Stomach (tissue), 19 donors: ENCODE measurements at places on chromosomes 3 and 15. TPM values are rescaled to one million over a fixed set of nuclear protein-coding genes. Genes with fewer than 3 reads are reported as not detected.

GRCh38 chr3:85427467-85427866 lies 468.7 kb downstream of the CADM2 start:
- H3K27me3 ChIP-seq = no peaks in the 10 kb centered on the region
- H3K4me1 ChIP-seq = no peaks in the 10 kb centered on the region
- H3K4me3 ChIP-seq = no peak overlapping the region
- no peaks in the 10 kb centered on the region for H3K36me3 ChIP-seq

DNA sequence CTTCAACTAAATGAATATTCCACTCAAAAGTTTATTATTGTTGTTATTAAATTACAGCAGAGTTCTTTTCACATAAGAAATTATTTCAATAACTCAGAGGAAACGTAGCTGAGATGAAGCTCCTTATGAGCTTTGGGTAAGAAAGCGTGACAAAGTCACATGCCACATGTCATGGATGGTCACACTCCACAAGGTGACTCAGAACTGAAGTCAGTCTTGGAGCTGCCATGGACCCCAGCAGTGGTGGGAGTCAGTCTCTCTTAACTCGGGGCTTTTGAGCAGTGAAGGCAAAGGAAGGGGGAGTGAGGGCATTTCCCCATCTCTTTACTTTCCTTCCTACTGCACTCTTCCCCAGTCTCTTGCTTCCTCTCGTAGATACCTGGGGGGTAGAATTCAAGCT lies 87.5 kb upstream of the FAM3D start:
- H3K4me3 ChIP-seq = no peak overlapping the region
- H3K36me3 ChIP-seq = no peaks in the 10 kb centered on the region
- no peaks in the 10 kb centered on the region for H3K27me3 ChIP-seq
- H3K4me1 ChIP-seq = no peaks in the 10 kb centered on the region
- DNase-seq = no peak

DNA sequence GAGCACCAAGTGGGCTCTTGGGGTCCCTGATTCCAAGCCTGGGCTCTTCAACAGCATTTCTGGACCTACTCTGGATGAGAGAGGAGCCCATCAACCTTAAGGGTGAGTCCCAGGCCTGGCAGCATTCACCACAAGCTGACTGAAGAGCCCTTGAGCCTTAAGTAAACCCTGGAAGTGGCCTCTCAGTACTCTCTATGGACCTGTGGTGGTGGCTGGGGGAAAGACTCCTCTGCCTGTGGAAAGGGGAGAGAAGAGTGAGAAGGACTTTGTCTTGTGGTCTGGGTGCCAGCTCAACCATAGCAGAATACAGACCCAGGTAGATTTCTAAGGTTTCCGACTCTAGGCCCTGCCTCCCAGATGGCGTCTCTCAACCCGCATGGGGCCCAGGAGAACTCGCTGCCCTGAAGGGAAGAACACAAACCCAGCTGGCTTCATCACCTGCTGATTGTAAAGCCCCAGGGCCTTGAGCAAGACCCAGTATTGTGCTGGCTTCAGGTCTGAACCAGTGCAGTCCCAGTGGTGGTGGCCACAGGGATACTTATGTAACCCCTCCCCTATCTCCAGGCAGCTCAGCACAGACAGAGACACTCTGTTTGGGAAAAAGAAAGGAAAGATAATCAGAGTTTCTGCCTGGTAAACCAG lies 71.4 kb downstream of the TFDP2 start:
- H3K36me3 ChIP-seq = no peaks in the 10 kb centered on the region
- H3K27ac ChIP-seq = no peak overlapping the region
- H3K4me3 ChIP-seq = no peak overlapping the region
- H3K4me1 ChIP-seq = no peaks in the 10 kb centered on the region
- H3K27me3 ChIP-seq = no peaks in the 10 kb centered on the region
- no peak for DNase-seq

- no peak overlapping the region for H3K4me3 ChIP-seq
- no peaks in the 10 kb centered on the region for H3K36me3 ChIP-seq
- H3K4me1 ChIP-seq = no peaks in the 10 kb centered on the region
- H3K27ac ChIP-seq = no peak overlapping the region
- no peaks in the 10 kb centered on the region for H3K27me3 ChIP-seq
These were observed 116.7 kb downstream of the NR1I2 start for GRCh38 chr3:119898478-119899191.

GRCh38 chr3:170484869-170485268 lies 66.2 kb downstream of the CLDN11 start:
- no peaks in the 10 kb centered on the region for H3K4me1 ChIP-seq
- no peak overlapping the region for H3K4me3 ChIP-seq
- no peak overlapping the region for H3K27ac ChIP-seq

DNA sequence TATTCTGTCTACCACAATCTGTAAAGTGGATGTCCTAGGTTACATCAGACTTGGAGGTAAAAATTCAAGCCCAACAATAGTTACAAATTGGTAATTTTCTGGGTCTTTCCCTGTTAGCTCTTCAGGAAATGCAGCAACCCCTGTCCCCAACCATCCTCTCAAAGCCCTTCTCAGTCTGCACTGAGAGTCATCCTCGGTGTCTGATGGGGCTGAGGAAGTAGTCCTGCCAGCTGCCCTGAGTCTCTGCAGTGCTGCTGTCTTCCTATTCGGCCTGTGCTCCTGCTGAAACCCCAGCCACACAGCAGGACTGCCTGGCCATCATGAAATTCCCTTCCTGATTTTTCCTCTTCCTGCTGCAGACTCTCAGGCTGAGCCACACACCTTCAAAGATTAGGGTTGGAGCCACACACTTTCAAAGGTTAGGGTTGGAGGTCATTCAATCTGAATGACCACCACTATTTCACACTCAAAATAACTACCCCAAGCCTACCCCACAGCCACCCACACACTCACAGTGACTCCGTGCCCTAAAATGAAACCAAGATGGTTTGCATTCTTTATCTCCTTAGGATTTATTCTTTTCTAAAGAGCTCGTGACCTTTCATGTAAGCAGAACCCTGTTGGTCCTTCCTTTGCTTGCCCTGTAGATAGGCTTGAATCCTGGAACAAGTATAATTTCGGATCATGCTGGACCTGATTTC lies 17.6 kb downstream of the TRIM42 start:
- H3K4me1 ChIP-seq = no peaks in the 10 kb centered on the region
- H3K36me3 ChIP-seq = no peaks in the 10 kb centered on the region
- H3K27ac ChIP-seq = no peak overlapping the region
- no peak overlapping the region for H3K4me3 ChIP-seq
- H3K27me3 ChIP-seq = no peaks in the 10 kb centered on the region

DNA sequence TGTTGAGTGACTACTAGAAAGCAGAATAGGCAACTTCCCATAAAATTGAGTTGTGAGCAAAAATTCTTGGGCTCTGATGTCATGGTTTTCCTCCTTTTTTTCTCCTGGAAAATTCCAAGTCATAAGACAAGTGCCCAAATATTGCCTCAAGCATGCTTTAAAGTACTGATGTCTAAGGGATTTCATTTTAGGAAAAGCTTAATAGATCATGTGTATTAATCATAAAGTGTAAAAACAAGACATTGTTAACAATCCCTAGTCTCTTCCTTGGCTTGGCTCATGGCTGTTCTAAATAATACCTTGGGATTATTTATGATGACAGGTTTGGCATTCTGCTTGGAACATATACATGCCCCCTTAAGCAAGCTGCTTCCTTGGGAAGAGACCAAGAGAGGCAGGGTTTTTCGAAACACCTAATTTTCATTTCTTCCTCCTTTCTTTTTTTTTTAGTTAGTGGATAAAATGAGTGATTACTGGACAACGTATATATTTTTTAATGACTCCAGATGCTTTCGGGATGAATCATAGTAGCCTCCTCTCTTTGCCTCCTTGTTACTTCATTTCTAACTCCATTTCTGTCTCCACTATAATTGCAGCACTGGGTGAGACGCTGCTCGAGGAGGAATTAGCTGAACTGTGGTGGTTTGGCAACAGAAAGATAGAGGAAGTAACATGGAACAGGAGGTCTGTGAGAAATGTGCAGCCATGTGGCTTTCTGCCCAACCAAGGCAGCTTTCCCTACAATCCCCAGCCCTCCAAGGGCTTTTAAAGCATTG lies 104.9 kb downstream of the TPRG1 start:
- H3K4me1 ChIP-seq = no peaks in the 10 kb centered on the region
- DNase-seq = peak; percentile 48
- H3K4me3 ChIP-seq = no peak overlapping the region
- H3K27ac ChIP-seq = no peak overlapping the region
- no peaks in the 10 kb centered on the region for H3K36me3 ChIP-seq

DNA sequence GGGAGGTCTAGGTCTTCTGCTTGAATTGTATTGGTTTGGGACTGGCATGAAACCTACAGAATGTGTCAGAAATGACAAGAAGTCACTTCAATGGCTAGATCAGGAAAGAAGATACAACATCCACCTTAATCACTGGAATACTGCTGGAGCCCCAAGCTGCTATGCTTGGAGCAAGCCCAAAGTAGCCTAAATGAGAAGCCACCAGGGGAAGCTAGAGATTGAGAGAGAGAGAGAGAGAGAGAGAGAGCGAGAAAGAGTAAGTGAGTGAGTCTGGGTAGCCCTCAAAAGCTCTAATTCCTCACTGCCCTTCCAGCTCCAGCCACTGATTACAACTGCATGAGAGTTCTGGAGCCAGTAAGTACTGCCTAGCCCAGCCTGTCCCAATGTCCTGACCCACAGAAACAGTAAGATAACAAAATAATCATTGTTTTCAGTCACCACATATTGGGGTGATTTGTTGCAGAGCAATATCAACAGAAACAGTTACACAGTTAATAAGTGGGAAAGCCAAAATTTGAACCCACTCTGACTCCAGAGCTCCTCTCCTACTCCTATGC lies 529.2 kb upstream of the GOLIM4 start:
- no peaks in the 10 kb centered on the region for H3K36me3 ChIP-seq
- H3K27ac ChIP-seq = no peak overlapping the region
- no peaks in the 10 kb centered on the region for H3K4me1 ChIP-seq
- no peaks in the 10 kb centered on the region for H3K27me3 ChIP-seq
- no peak for DNase-seq

DNA sequence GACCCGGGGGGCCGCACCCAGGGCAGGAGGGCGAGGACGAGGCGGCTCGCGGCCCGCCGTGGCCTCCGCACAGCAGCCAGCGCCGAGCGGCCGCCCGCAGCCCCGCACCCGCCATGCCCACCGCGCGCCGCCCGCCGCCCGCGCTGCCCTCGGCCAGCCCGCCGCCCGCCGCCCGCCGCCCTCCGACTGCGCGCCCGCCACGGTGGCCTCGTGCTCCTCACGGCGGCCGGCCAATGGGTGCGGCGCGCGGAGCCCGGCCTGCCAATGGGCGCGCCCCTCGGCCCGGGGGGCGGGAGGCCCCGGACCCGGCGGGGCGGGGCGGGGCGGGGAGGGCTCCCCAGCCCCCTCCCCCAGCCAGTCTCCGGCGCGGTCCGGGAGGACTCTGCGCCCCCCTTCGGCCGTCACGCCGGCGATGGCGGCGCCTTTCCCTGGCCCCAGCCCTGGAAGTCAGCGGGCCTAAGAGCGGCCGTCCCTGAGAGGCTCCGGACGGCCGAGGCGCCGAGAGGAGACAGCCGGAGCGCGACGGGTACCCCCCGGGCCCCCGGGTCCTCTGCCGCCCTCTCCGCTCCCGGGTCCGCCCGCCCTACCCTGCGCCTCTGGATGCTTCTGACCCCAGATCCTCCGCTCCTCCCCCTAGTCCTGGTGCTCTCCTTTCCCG lies at the start of gene NT5DC2:
Gene NT5DC2, minus strand, starts transcription at position 235 of the 658 bp plus-strand sequence. Its CDS starts 120 bp downstream, at position 115.
- H3K4me3 ChIP-seq = peak within 1 kb of the TSS; percentile 65
- H3K4me1 ChIP-seq = peaks cover 54% of the 10 kb centered on the region
- peaks cover 3% of the 10 kb centered on the region for H3K36me3 ChIP-seq
- peak within 1 kb of the TSS; percentile 29 for H3K27ac ChIP-seq
- H3K27me3 ChIP-seq = peaks cover 13% of the 10 kb centered on the region

DNA sequence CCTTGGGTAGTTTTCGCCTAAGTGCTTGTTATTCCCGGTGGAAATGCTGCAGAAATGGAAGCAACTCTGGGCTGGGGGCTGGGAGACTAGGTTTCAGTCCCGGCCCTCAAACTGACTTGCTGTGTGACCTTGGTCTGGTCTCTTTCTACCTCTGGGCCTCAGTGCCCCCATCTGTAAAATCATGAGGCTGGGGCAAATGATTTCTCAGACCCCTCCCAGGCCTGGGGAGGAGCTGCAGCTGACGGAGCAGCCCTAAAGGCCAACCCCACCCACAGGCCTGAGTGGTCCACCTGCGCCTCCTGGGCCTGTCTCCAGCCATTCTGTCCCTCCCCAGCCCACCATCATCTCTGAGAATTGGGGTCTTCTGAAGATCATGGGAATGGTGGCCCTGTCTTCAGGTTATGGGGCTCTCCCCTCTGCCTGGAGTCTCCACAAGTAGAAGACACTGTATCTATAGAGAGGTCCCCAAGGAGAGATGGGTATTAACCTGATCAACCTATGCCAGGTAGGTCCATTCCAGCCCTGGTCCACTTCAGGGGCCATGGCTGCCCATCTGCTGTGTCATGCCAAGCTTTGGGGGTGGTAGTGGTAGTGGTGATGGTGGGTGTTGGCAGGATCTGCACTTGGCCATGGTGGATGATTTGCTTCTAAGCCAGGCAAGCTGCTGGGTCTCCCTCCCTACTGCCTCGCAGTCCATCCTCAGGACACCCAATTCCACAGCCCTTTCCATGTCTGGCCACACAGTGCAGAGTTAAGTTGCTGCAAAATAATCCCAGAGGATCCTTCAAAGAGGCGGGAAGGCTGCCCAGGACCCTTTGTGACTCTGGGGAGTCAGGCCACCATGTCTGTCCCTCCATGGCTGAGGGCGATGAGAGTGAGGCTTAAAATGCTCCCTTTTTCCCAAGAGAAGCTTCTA lies 46.0 kb downstream of the ITGA11 start:
- H3K4me1 ChIP-seq = peaks cover 7% of the 10 kb centered on the region
- H3K27ac ChIP-seq = no peak overlapping the region
- H3K36me3 ChIP-seq = no peaks in the 10 kb centered on the region
- no peaks in the 10 kb centered on the region for H3K27me3 ChIP-seq
- DNase-seq = peak; percentile 5
- no peak overlapping the region for H3K4me3 ChIP-seq

DNA sequence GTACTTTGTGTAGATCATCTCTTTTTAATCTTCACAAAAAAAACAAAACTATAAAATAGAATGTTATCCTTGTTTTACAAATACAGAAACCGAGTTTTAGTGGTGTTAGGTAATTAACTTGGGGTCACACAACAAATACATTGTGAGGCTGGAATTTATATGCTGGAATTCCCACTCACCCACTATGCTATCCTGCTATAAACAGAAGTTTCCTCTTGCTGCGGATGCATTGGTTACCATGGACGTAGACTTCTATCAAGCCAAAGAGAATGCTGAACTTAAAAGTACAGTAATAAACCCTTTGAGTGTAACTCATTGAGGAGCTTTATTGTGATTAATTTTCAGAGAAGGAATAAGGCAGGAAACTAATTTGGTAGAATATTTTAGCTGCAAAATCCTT lies 9.2 kb downstream of the SNAP23 start:
- H3K27me3 ChIP-seq = no peaks in the 10 kb centered on the region
- DNase-seq = no peak
- H3K4me3 ChIP-seq = no peak overlapping the region
- H3K4me1 ChIP-seq = peaks cover 60% of the 10 kb centered on the region
- no peak overlapping the region for H3K27ac ChIP-seq

- H3K4me3 ChIP-seq = no peak overlapping the region
- H3K36me3 ChIP-seq = no peaks in the 10 kb centered on the region
- H3K27ac ChIP-seq = peak overlapping the region; percentile 32
- peak; percentile 52 for DNase-seq
These were observed 64.4 kb downstream of the LINGO1 start for GRCh38 chr15:77568014-77568972.

RHOV gene
- 1.8 TPM for total RNA-seq

CCR2 gene
- not detected for total RNA-seq

ABHD2 gene
- 190 TPM for total RNA-seq

DUOXA2 gene
- total RNA-seq = 34.4 TPM

RBPMS2 gene
- total RNA-seq = 38.8 TPM

GHSR gene
- not detected for total RNA-seq

NECTIN3 gene
- 27.8 TPM for total RNA-seq

P3H2 gene
- 26.1 TPM for total RNA-seq
